Left cardiac atrium (tissue), 4 donors: ENCODE measurements at places on chromosomes 7 and 10. TPM values are rescaled to one million over a fixed set of nuclear protein-coding genes. Genes with fewer than 3 reads are reported as not detected.

ADCYAP1R1 gene
- 4.8 TPM for total RNA-seq

DNA sequence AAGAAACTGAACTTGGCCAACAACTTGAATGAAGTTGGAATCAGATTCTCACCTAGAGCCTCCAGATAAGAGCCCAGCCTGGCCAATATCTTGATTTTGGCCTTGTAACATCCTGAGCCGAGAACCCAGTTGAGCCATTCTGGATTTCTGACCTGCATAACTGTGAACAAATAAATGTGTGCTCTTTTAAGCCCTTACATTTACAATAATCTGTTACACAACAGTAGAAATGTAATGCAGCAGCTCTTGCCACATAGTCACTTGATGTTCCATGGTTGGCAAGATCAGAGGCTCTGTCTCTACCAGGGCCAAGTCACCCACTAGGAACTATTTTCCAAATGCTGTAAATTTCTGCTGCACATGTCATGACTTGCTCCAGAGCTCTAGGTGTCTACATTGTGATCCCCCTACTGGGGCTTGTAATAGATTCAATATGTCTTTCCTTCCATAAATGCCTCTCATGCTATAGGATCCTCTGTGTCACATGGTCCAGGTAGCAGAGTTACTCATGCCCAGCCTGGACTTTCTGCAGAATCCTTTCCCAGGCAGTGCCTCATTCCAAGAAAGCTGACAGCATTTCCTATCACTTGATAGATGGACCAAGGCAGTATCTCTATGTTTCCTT, 11.4 kb upstream of the RBM20 start:
- no peak for DNase-seq

GRCh38 chr7:136637813-136638212, 230.6 kb upstream of the CHRM2 start:
- no peak for DNase-seq

TUBAL3 gene
- 0.31 TPM for total RNA-seq

LGI1 gene
- 0.27 TPM for total RNA-seq

GRCh38 chr7:139562961-139563565, 39.6 kb downstream of the CLEC2L start:
- no peak for DNase-seq

ZNF467 gene
- total RNA-seq, result 7.9 TPM

DNA sequence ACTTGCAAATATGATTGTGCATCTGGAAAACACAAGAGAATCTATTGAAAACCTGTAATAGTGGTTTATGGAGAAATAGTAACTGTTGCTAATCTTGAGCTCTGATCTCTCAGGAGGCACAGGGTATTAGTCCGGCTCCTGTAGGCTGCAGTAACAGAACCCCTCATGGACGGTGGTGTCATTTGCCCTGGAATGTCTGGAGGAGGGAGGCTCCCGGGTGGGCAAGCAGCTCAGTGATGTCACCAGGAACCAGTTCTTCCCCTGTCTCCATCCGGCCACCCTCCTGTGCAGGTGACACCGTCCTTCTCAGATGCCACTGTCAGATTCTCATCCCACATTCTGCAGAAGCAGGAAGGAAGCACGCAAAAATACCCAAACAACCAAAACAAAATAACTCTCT, 29.3 kb downstream of the INPP5A start:
- no peak for DNase-seq

PRR15 gene
- total RNA-seq, result 1.3 TPM
